ENCODE measurements at places on chromosomes 6 and 20. TPM values are rescaled to one million over a fixed set of nuclear protein-coding genes. Genes with fewer than 3 reads are reported as not detected.

- DNase-seq, result no peak
These were observed 129.3 kb upstream of the SYNCRIP start for GRCh38 chr6:85771925-85772430.

DNA sequence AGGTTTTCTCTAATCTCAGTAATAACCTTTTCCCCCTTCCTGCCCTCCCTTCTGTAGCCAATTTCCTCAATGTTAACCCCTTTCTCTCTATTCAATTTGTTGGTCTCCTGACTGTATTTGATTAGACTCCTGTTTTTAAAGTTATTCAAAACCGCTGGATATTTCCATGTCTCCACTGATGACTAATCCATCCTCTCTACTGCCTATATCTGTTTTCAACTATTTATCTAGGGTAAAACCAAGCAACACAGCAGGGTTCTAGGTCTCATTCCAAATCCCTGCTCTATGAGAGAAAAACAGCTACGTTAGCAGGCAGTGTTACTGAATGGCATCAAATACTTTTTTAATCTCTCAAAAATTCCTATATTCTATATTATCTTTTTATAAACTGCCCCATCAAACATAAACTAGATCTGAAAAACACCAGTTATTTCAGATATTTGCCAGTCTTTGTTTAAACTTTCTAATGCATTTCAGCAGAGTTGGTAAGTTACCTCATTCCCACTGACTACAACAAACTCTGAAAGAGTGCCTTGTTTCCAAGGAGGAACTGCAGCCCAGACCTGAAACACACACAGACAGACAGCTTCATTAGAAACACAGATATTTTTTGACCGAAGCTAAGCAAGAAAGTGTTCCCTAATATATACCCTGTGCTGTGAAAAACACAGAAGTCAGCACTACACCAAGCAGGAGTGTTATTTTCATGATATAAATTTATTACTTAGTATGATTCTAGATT, 8.2 kb downstream of the RTN4IP1 start:
- DNase-seq, result no peak

- DNase-seq, result no peak
These were observed 9.1 kb downstream of the TXLNB start for GRCh38 chr6:139282684-139283083.

DNA sequence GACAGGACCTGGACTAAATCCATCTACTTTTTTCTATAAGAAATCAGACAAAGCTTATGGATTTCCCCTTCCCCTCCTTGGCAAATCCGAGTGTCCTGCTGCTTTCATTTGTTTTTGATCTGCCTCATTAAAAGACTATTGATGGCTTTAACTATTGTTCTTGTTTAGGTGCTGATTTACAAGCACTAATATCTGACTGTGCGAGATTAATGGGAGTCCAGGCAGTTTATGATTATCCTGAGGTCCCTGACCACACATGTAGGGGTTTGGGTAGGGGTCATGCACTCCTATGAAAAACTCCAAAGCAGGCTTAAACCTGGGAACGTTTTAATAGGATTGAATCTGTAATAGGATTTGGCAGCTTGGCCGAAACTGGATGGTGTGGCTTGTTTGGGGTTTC, 317.5 kb upstream of the POU3F2 start:
- DNase-seq, result no peak

- peak; percentile 77 for DNase-seq
These were observed 815.5 kb upstream of the SLC35B3 start for GRCh38 chr6:9250852-9251251.

The INSM1 gene
- 1.7 TPM for total RNA-seq

The CST4 gene
- total RNA-seq, result 0.23 TPM

All from hepatocyte (in vitro differentiated cells).